ENCODE measurements at places on chromosomes 6 and 20. TPM values are rescaled to one million over a fixed set of nuclear protein-coding genes. Genes with fewer than 3 reads are reported as not detected.

Gene TAF11
- 28.9 TPM for total RNA-seq

Gene TMEM244
- total RNA-seq, result 0.44 TPM

Gene MUC21
- not detected for total RNA-seq

Gene NRSN1
- not detected for total RNA-seq

Gene CLDN20
- not detected for total RNA-seq

Gene GRM1
- not detected for total RNA-seq

Gene TNXB
- total RNA-seq, result 4.9 TPM

Measured in CD8-positive, alpha-beta memory T cell (primary cell).